ENCODE measurements at places on chromosomes 11 and 22.

- DNase-seq: no peak
Observed at GRCh38 chr22:43272869-43273318, 70.3 kb downstream of the SCUBE1 start.

DNA sequence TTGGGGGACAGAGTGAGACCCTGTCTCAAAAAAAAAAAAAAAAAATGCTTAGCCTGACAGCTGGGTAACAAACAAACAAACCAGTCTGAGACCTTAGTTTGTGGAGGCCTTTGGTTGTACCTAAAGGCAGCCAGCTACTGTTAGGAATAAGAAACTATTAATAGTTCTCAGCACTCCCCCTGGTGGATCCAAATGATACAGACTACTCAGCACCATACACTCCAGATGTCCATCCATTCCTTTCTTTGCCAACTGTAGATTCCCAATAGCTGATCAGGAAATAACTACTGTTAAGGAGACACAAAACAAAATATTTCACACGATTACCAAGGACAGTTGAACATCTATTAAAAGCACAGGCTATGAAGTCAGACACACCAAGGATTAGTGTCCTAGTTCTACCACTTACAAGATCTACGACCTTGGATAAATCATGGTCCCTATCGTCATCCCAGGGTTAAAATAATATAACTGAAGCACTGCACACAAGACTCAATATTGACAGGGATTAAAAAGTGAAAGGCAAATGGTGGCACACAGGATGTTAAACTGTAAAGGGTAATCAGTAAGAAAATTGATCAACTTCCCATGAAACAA is 17.2 kb downstream of the CLDN25 start:
- DNase-seq: no peak

- DNase-seq: no peak
Observed at GRCh38 chr11:19820100-19820499, 107.5 kb downstream of the NAV2 start.

DNA sequence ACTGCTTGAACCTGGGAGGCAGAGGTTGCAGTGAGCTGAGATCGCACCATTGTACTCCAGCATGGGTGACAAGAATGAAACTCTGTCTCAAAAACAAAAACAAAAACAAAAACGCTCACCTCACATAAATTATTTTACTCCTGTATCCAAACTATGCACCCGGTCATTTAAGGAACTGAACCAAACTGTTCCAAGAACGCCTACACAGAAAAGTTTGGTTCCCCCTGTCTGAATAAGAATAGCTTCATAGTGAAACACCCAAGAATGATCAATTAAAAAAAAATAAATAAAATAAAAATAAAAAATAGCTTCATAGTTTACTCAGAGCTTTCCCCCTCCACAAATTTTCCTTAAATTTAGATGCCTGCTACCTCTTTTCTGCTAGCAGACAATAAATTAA is 13.7 kb downstream of the NUP98 start:
- no peak for DNase-seq

- no peak for DNase-seq
Observed at GRCh38 chr11:76621466-76621865, 49.1 kb downstream of the LRRC32 start.

Data from iPS DF 19.7 (cell line).